ENCODE measurements at places on chromosomes 13 and 19.

DNA sequence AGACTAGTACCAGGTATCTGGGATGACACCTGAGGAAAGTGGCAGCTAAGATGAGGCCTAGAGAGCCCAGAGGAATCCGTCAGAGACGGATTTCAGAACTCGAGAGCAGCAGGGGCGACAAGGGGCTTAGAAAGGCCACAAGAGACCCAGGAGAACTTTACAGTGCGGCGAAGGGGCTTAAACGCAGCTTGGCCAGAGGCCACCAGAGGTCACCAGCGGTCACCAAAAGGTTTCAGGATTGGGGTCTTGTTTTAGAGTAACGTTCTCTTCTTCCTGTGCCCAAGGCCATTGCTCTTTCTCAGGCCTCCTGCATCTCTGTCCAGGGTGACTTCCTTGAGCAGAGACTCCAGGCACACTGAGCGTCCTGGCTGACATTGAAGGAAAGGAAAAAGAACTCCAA lies 2.2 kb downstream of the ZSCAN22 start:
- no peak for DNase-seq

GRCh38 chr19:8449830-8450229 lies 5.1 kb downstream of the HNRNPM start:
- no peak for DNase-seq

DNA sequence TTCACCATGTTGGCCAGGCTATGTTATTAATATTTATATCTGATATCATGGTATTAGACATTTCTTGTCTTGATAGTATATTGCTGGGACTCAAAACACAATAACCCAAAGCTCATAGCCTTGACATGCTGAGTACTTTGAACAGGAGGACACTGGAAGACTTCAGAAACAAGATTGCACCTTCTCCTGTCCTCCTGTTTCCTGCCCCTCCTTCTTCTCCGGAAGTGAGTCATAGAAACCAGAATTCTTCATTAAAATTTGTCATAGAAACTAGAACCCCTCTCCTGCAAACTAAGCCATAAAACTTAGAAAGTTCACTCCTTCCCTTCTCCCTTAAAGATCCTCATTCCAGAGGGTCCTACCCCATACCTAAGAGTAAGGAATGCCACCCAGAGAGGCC lies 400.2 kb downstream of the SLITRK5 start:
- DNase-seq = no peak

DNA sequence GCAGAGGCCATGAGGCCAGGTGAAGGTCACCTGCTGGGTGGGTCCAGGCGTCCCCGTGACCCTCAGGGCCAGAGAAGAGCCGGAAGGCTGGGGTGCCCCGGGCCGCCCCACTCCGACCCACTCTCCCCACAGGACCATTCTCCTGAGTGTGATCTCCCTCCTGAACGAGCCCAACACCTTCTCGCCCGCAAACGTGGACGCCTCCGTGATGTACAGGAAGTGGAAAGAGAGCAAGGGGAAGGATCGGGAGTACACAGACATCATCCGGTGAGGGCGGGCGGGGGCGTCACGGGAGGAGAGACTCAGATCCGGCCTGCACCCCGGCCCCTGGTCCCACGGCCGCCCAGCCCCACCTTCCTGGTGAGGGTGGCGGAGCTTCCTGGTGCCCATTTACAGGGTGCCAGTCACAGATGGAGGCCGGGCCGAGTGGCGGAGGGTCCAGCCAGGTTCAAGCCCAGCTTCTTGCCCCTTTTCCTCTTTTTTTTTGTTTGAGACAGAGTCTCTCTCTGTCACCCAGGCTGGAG lies 5.4 kb downstream of the CDC34 start:
- DNase-seq = no peak

GRCh38 chr19:53982001-53982451 lies 9.4 kb upstream of the CACNG6 start:
- DNase-seq = no peak

- no peak for DNase-seq
These were observed 921 bp upstream of the KLC3 start for GRCh38 chr19:45339629-45340028.

DNA sequence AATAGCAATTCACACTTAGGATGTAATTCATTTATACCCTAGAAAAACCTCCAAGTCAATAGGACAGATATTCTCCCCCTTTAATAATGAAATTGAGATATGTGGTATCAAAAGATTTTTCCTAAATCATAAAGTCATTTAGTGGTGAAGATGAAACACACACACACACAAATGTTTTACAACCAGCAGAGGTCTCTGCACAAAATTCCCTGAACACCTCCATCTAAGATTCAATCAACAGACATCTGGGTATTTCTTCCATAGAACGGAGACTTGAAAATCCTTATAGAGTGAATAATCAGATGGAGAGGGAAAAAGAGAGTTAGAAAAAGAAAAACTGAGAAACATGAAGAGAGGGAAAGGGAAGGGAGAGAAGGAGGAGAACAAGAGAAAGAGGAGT lies 52.8 kb downstream of the MYCBP2 start:
- no peak for DNase-seq

GRCh38 chr13:58843071-58843470 lies 1211.5 kb downstream of the PCDH17 start:
- no peak for DNase-seq

DNA sequence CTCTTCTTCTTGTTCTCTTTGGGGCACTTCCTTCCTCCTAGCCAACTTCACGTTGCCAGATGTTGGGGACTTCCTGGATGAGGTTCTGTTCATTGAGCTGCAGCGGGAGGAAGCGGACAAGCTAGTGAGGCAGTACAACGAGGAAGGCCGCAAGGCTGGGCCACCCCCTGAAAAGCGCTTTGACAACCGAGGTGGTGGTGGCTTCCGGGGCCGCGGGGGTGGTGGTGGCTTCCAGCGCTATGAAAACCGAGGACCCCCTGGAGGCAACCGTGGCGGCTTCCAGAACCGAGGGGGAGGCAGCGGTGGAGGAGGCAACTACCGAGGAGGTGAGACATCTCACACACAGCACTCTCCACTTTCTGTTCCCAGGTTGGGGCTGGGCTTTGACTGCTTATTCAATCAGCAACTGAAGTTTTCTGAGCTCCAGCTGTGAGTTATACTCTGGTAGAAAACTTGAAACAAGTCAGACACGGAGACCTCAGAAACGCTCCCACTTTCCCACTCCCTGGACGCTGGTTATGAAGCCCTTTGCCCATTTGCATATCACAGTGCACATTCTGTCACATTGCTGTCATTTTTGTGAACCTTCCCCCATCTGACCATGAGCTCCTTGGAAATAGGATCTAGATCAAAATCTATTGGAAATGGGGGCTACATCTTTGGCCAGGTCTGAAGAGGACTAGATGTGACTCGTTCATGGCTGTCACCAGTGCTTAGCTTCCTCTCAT lies 7.2 kb upstream of the CCDC97 start:
- DNase-seq = no peak

- no peak for DNase-seq
These were observed 34.1 kb upstream of the GAS6 start for GRCh38 chr13:113897966-113898365.

DNA sequence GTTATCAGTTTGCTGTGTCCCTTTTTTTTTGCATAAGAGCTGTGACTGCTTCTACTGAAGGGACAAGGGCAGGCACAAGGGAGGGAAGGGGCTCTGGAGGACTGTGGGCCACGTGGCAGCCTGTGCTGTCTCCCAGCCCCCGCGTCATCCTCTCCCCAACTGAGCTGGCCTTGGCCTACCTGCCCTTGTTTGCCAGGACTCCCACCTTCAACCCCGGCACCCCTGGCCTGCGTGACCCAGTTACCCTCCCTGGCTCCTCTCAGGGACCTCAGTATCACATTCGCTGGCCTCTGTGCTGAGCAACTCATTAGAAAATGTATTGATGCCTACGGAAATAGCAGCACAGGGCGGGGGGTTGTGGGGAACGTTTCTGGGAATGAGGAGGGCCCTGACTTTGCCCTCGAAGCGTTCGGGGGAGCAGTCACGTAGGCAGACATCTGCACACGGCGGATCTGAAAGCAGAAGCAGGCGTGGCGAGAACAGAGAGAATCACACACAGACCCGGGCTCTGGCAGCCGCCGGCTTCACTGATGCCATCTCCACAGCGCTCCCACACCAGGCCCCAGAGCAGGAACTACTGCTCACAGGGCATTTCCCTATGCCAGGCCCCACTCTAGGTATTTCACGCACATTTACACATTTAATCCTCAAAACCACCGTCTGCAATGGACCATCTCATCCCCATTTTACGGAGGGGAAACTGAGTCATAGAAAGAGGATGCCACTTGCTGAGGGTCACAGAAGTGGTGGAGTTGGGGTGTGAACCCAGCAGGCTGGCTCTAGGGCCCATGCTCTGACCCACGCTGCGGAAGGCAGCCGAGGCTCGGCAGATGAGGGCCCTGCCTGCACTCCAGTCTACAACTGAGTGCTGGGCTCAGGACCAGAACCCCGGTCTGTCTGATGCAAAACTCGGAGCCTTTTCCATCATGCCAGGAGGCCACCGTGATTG lies 5.7 kb upstream of the ATF5 start:
- no peak for DNase-seq

DNA sequence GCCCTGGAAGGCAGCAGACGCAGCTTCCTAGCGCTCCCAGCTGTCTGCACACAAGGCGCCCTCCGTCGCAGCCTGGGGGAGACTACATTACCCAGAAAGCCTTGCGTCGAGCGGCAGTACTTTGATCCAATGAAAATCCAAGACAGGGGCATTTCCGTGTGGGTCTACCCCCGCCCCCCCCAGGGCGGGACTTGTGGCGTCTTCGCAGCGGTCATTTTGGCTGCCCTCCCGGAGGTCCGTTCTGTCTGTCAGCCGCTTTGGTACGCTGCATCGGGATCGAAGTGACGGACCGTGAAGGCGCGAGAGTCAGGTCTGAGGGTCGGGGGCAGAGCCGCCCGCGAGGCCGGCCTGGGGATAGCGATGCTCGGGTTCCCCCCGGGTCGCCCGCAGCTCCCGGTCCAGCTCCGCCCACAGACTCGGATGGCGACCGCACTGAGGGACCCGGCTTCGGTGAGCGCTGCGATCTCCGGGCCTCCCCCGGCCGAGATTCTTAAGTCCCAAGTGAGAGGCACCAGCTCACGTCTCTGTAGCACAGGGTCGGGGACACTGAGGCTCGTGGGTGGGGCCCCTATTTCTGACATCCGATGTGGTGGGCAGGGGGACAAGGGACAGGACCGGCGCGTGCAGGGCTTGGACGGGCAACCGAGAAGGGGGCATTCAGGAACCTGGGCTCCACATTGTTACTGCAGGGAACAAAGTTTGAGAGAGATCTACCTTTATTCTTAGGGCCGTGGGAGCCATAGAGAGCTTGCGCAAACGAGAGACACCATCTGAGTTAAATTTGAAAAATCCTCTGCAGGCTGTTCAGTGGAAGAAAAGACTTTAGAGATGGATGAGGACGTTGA lies at the start of gene ZNF211:
Gene ZNF211, plus strand, starts transcription at position 182 of the 845 bp plus-strand sequence. Its CDS starts 179 bp downstream, at position 361.
- peak; percentile 89 for DNase-seq

- DNase-seq = no peak
These were observed 33.0 kb upstream of the ZNF808 start for GRCh38 chr19:52494518-52494917.

DNA sequence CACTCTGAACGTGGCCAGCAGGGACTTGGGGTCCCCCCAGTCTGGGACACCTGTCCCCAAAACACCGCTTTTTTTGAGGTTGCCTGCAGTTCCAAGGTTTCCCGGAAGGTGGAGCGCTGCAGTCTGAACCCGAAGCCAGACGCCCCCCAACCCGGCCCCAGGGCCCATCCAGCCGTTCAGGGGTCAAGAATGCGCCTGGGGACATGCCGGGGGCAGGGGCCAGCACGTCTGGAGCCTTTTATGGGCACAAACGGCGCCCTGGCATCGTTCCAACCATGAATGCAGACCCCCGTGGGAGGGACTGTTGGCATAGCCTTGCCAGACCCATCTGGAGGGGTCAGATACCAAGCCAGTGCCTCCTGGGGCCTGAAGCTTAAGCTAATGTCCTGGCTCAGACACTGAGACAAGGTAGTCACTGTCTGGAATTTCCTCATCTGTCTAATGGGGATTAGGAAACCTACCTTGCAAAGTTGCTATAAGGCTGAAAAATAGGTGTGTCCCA lies 6.9 kb downstream of the S1PR5 start:
- peak; percentile 68 for DNase-seq

DNA sequence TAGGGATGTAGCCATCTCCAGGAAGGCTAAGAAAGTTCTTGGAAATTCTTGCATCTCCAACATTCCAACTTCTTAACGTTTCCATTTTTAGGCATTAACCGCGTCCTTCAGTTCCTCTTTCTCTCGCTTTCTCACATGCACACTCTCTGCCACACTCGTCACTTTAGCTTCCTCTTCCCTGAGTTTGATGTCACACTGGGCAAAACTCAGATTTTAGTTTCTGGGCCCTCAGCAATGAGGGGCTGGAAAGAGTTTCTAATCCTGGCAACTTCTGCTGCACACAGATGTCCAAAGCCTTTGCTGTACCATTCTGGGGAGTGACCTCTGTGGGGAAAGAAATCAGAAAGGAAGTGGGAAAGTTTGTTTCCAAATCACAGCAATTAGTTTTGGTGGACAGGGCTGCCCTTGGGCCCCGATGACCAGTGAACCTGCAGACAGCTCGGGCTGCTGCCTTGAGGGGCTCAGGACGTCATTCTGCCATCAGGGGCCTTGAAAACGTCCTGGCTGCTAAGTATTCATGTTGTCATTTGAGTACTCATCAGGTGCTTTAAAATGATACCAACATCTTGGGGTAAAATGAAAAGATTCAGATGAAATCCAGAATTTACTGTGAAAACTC lies 89.3 kb downstream of the KL start:
- no peak for DNase-seq

- no peak for DNase-seq
These were observed 295.8 kb downstream of the TEX29 start for GRCh38 chr13:111616203-111616602.

DNA sequence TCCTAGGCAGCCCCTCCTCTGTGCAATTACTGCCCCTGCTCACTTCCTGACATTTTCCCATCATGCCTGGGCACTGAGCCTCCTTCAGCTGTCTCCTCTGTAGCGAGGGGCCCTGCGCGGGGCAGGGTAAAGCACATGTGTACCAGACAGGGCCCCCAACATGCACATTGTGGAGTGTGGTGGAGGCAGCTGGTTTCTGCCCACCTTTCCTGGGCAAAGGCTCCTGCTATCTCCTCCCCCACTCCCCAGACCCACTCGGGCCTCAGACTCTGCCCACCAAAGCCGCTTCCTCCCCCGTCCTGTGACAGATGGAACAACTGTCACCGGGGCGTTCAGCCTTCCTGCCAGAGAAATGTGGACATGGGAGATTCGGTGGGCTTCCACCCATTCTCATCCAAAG lies 2.9 kb upstream of the KPTN start:
- DNase-seq = no peak

- no peak for DNase-seq
These were observed 44.1 kb downstream of the CCNE1 start for GRCh38 chr19:29855741-29856500.

GRCh38 chr13:109160887-109161669 lies 531.7 kb downstream of the MYO16 start:
- no peak for DNase-seq

- no peak for DNase-seq
These were observed 51.4 kb downstream of the EFNB2 start for GRCh38 chr13:106484084-106484483.

DNA sequence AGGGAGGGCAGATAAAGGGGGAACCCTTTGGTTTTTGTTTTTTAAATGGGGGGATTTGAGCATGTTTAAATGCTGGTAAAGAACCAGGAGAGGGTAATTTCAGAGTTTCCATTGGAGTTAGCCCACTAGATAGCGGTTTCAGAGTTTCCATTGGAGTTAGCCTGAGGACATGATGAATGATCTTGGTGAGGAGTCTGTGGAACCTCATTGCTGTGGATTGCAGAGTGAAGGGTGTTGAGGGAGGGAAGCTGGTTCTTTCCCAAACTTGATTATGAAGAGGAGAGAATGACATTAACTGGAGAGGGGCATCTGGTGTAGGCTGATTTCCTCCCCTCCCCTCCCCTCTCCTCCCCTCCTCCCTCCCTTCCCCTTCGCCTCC lies 5.0 kb downstream of the WASF3 start:
- DNase-seq = no peak

- no peak for DNase-seq
These were observed 14.3 kb upstream of the FKRP start for GRCh38 chr19:46731584-46731983.
